ENCODE measurements at places on chromosomes 3 and 15.
A peak's percentile ranks its signal among the peaks of the same experiment; 100 is the strongest.

DNA sequence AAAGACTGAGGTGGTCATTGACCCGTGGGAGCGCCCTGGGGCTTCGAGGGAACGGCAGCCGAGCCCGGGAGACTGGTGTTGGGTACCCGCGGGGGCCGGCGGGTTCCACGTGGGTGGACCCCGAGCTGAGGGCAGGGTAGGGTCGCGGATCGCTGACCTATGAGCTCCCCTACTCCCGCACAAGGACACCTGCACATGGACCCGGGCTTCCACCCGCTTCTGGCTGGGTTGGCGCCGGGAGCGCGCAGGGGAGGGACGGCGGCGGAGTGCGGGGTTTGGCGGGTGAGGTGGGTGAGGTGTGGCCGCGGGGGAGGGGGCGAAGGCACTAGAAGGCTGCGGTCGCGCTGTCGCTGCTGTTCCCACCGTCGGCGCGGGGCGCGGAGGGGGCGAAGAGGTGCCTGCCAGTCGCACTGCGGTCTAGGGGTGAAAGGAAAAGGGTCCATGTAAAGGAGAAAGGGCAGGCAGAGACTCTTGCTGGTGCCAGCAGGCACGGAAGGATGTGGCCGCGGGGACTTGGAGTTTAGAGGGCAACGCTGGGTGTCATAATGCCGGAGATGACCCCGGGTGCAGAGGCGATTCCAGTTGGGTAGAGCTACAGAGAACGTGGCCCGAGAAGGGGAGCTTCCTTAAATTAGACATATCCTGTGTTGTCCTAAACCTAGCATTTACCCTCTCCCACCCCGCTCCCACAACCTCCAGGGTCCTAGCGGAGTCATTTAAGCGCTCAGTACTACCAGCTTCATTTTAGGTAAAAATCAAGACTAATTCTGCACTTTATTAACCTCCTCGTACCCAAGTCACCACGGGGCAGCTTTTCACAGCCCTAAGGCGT lies 245.9 kb upstream of the TOPAZ1 start:
- peak; percentile 23 for DNase-seq

GRCh38 chr3:49928481-49929017 lies 1.1 kb downstream of the MON1A start:
- DNase-seq, result no peak

DNA sequence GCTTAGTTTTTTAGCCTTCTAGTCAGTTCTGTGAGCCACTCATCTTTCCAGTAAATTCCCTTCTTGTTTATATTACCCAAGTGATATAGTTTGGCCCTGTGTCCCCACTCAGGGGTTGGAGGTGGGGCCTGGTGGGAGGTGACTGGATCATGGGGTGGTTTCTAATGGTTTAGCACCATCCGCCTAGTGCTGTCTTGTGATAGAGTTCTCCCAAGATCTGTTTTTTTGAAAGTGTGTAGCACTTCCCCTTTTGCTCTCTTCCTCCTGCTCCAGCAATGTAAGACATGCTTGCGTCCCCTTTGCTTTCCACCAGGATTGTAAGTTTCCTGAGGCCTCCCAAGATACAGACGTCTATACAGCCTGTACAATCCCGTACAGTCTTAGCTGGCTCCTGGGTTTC lies 53.7 kb upstream of the INO80 start:
- DNase-seq, result no peak

DNA sequence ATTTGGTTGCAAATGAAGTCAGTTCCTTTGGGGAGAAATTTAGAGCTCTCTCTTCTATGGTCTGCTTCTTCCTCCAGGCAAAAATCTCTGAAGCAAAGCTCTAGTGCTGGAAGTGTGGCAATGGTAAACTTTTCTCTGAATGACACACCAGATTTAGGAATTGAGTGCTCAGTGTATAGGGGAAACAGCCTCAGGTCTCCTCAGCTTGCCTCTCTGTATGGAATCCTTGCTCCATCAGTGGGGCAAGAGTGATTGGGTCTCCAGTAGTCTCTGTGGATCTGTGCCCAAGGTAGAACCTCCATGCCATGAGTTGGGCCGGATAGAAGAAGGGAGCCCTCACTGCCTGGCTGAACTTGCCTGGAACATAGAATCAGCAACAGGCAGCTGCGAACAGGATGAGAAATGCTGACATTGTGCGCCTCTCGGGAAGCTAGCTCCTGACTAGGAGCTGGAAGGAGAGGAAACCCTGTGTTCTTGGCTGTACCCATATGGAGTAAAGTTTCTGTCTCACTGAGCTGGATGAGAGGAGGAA lies 156.1 kb downstream of the WNT7A start:
- DNase-seq, result no peak

- DNase-seq, result no peak
Observed at GRCh38 chr3:17820704-17821103, 78.3 kb upstream of the TBC1D5 start.

GRCh38 chr3:191263365-191263764 lies 64.3 kb downstream of the OSTN start:
- no peak for DNase-seq

DNA sequence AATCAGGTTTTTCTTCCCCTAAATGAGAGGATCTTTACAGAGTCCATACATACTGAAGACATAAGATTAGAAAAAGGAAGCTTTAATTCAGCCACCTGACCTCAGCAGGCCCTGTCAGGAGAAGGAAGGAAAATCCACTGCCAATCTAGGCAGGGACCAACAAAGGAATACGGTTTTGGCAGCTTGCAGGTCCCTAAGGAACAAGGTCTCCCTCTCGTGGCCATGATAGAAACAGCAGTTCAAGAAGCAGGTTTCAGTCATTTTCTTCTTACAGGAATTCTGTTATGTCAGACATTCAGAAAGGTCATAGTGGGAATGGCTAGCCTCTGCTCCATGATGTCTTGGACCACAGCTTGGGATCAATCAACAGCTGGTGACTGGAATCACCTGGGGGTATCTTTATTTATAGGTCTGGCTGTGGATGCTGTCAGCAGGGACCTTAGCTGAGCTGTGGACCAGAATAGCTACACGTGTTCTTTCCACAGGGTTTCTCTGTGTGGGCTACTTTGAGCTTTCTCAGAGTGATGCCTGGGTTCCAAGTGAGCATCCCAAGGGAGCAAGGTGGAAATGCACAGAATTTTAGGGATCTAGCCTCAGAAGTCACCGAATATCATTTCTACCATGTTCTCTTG lies 9.4 kb upstream of the CMSS1 start:
- DNase-seq, result peak; percentile 39

- no peak for DNase-seq
Observed at GRCh38 chr3:195154111-195154791, 116.7 kb downstream of the XXYLT1 start.

DNA sequence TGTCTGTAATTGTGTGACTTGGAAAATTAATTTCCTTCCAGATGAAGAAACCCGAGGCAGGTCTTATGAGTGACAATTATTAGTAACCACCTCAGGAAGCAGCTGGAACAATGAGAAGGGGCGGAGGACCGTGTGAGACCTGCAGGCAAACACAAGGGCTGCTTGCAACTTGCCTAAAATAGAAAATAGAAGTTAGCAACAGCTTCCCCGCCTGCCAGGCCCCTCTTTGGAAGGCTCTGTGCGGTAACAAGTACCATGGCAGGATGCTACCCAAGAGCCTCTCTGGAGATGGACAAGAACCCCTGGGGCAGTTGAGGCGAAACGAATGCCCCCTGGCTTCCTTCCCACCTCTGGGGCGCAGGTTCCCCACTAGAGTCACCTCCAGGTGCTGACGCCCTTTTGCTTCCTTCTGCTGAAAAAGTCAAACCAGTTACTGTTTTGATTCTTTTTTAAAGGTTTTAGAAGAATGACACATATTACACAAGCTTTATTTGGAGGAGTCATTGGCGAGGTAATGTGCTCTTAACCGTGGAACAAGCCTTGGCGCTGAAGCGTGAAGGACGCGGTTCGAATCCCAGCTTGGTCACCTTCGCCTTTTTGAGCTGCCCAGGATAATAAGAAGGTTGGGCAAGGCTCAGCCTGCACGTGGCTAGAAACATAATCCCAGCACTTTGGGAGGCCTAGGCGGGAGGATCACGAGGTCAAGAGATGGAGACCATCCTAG lies 47.0 kb upstream of the SYNM start:
- DNase-seq, result no peak

GRCh38 chr15:87744815-87745214 lies 511.7 kb downstream of the NTRK3 start:
- DNase-seq, result no peak

- no peak for DNase-seq
Observed at GRCh38 chr3:60095930-60096329, 1046.1 kb upstream of the CFAP20DC start.

DNA sequence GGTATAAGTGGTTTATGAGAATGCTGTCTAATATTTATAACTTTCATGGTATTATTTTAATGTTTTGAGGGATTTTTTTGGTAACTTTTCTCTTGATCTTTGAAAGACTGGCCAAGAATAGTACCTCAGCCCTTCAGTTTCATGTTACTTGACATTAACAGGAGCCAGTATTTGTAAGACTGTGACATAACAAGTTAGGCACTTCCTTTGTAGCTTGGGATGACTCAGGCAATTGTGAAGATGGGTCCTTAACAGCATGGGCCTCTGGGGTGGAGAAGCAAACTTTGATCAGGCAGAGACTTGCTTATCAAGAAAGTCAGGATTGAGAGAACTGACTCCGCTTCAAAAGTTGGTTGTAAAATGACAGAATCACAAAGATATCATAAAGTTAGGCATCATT lies 9.5 kb downstream of the LRRC49 start:
- DNase-seq, result no peak

DNA sequence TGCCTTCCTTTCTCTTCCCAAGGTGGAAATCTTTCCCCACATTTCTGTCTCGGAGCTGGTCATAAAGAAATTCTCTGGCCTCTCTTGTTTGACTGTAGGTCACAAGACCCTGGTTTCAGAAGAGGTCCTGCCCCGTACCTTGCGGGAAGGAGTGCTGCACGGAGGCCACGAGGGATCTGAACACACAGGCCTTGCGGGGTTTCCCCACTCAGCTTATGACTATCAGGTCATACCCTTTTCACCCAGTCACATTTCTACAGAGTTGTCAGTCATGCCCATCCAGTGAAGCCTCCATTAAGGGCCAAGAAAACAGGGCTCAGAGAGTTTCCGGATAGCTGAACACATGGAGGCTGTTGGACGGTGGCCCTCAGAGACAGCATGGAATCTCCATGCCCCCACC lies 54.7 kb upstream of the ATP13A3 start:
- peak; percentile 28 for DNase-seq

- DNase-seq, result no peak
Observed at GRCh38 chr3:174186377-174186989, 672.7 kb upstream of the NAALADL2 start.

- DNase-seq, result no peak
Observed at GRCh38 chr3:13849018-13849417, 30.9 kb downstream of the WNT7A start.

Data from activated T-cell treated with anti-CD3 and anti-CD28 coated beads, Interleukin-2, amount 50 U/mL, for 72 hours (primary cell).